ENCODE measurements at places on chromosomes 7 and 10.

GRCh38 chr7:32680259-32681173, 185.2 kb downstream of the AVL9 start:
- peak; percentile 89 for DNase-seq

DNA sequence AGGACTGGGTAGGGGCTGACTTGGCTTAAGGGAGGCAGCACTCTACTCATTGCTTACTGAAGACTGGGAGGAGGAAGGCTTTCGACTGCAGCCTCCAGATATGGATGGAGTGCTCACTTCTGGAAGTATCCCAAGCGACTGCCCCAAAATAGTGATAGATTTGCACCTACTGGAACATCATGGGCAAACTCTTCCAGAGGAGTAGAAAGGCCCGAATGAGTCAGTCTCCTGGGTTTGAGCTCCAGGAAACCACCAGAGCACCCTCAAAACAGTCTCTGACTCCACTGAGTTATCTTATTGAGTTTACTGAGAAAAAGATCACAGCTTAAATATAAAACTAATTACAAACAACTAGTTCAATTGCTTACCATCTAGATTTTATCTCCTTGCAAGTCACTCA, 37.2 kb upstream of the PDLIM1 start:
- no peak for DNase-seq

- DNase-seq: no peak
Observed at GRCh38 chr10:131148270-131148669, 163.3 kb downstream of the TCERG1L start.

- DNase-seq: peak; percentile 85
Observed at GRCh38 chr10:133274751-133275683, 1.7 kb downstream of the ADAM8 start.

- DNase-seq: no peak
Observed at GRCh38 chr10:61987951-61988379, 86.5 kb downstream of the ARID5B start.

- no peak for DNase-seq
Observed at GRCh38 chr10:5506751-5507648, 7.6 kb upstream of the CALML5 start.

DNA sequence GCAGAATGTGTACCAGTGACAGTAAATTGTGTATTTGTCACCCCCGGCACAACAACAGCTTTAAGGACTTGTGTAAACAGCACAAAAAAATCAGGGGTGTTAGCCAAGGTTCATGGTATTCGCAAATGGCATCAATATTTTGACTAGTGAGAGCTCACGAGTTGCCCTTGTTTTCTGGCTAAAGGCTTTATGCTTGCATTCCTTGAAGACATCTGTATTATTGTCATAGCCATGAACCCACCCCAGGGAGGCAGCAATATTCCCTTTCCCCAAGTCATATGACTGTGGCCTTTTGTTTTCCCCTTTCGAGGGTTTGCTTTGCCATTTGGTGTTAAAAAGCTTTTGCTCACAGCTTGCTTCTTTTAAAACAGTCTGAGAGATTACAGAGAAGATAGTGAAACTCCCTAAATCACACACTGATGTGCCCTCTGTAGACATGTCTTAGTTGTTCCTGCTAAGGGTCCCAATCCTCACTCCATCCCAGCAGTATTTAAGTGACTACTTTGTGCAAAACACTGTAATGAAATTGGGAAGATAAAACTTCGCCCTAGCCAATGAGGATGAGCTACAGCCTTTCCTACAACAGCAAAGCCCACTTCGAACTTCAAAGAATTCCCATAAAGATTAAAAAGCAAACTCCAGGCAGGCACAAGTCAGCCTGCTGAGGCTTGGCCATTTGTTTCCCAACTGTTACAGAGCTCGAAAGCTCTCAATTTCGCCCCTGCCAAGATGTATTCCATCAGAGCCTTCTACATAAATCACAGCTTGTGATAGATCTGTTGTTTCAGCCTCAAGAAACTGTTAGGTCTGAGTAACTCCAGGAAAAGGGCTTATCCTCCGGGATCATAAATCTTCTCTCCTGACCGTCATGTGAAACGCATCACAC, 172.3 kb downstream of the ADAM12 start:
- DNase-seq: no peak

DNA sequence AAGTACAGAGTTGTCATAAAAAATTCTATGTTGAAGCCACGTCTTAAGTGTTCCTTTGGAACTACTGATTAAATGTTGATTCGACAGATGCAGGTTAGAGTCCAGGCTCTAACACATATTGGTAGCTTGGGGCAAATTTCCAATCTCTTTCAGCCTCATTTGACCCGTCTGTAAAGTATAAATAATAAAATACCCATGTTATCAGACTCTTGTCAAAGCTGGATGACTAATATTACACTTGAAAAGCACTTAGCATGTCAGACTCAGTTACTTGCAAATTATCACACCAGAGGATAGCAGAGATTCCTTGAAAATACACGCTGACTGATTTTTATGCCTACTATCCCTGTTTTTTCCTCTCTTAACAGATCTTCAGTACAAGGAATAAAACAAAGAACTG, 18.1 kb upstream of the MACC1 start:
- DNase-seq: no peak

DNA sequence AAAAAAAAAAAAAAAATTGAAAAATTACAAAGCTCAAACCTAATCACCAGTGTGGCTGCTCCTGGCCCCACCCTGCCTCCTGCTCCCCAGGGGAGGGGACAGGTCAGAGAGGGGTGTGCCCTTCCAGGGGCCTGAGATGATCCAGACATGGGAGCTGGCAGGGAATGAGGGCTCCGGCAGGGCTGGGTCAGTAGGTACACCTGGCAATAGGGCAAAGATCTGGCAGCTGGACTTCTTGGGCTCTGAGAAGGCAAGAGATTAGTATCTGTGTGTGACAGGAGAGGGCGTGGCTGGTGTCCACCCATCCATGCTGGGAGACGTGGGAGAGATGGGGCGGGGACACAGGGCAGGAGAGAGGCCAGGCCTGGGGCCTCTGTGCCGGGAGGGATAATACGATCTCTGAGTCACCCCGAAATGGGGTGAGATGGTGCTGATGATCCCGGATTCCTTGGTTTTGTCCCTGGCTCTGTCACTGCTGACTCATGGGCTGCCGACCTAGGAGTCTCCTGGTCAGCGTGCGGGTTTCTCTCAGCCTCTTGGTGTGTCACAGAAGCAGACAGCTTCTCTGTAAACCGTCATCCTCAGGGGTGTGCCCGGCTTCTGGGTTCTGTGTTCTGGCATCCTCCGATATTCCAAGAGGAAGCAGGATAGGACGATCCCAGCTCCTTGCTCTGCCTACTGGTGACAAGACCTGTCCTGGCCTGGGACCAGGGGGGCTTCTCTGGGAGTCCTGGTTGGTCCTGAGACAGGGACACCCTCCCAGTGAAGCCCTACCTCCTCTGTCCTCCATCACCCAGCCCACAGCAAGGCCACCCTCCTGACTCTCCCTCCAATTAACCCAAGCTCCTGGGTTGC, 8.2 kb upstream of the CLDN4 start:
- peak; percentile 98 for DNase-seq

- no peak for DNase-seq
Observed at GRCh38 chr7:134942690-134943466, 43.4 kb upstream of the AGBL3 start.

- peak; percentile 31 for DNase-seq
Observed at GRCh38 chr10:85149766-85150165, 821.4 kb downstream of the CCSER2 start.

DNA sequence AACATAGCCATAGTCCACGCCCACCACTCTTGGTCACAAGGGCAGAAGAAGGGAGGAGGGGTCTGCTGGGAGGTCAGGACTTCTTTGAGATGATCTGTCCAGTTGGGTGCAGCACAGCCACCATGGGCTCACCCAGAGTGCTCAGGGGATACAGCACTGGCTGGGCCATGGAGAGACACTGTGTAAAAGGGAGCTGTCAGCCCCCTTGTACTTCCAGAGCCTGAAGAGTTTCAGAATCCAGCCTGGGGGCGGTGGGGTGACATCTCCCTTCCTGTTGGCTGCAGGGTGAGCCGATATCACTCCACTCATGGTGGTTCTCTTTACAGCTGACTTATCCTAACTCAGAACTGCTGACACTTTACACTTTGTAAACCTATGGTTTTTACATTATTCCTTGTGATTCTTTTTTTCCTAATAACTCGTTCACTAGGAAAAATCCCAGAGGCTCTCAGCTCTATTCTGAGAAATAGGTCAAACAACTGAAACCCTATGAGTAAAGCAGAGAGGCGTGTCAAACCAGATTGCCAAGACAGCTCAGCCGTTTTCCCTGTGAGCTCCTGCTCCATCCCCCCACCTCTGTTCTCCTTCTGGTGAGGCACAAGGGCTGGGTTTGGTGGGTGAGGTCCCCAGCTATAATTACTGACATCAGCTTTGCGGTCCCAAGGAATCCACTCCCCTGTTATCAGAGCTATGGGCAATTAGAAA, 3.2 kb upstream of the MRPS24 start:
- DNase-seq: no peak

DNA sequence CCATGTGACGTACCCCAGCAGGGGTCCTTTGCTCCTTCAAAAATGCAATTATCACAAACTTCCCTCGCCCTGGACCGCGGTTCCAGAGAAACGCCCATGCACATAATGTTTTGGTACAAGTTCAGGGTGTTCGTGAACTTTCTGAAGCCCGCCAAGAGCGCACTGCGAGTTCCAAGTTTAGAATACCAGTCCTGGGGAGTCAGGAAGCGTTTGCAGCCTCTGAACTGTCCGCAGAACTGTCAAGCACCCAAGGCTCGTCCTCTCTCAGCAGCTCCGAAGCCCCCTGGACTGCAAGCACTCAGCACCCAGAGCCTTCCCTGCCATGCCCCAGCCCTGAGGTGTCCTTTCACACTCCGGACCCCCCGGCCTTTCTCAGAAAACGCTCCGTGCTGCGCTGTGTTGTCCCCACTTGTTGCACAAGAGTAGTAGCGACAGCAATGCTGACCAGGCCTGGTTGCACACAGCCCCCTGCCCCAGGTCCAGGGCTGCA, 30.3 kb downstream of the CALML3 start:
- DNase-seq: no peak

GRCh38 chr10:30988831-30989435, 42.7 kb downstream of the ZNF438 start:
- no peak for DNase-seq

DNA sequence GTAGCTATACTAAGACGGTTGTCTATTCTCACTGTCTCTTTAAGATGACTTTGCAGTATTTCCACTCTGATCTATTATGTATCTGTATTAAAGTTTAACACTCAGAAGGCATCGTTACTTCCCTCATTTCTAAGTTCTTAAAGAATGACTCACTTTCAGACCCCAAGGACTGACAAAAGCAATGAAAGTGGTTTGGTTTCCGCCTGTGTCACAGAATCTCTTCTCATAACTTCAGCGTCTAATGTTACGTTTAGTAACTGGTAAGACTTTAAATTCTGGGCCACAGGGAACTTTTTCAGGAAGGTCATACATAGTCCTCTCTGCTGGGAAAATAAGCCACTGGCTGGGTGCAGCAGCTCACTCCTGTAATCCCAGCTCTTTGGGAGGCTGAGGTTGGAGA, 892.0 kb upstream of the AUTS2 start:
- DNase-seq: no peak

DNA sequence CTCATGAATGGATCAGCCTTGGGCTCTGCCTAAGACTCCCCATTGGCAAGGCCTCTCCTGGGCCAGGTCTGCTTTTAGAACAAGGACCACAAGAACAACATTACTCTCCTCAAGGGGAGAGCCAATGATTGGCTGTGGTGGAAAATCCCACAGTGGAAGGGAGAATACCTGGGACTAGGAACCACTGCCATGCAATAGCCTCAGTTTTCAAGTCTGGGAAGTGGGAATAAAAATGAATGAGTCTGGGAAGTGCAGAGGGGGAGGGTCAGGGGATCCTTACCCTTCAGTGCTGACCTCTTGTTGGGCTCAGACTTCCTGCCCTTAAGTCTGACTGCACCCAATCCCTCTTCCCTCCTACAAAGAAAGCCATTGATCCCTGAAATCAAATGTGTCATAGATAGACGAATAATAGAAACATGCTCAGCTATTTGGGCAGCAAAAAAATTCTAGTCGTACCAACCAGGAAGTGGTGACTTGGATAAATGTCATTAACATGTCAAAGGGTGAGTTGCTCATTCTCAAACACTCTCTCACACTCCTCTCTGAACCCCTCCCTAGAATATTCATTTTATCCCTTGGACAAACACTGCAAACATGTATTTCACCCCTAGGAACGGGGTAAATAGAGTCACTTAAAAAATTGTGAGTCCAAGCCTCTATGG, 123.6 kb downstream of the SH3PXD2A start:
- no peak for DNase-seq

- DNase-seq: no peak
Observed at GRCh38 chr10:69828144-69828870, 26.6 kb downstream of the COL13A1 start.

GRCh38 chr10:92839191-92840085, 8.9 kb upstream of the EXOC6 start:
- DNase-seq: peak; percentile 67

DNA sequence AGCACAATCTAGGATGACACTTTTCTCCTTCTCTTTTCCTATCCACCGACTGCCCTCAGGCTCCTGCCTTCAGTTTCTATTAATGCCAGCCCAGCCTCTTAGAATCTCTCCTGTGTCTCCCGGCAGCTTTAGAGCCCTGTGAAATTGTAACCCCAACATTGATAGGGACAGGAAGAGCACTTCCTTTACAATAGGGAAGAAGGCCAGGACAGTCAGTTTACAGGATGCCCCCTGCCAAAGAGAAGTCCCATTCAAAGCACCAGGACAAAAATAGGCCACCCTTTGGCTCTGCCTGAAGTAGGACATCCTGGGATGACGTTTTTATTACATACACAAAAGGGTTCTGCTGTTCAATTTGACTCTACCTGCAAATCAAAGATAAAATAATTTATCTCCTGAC, 64.7 kb upstream of the ANK3 start:
- no peak for DNase-seq

DNA sequence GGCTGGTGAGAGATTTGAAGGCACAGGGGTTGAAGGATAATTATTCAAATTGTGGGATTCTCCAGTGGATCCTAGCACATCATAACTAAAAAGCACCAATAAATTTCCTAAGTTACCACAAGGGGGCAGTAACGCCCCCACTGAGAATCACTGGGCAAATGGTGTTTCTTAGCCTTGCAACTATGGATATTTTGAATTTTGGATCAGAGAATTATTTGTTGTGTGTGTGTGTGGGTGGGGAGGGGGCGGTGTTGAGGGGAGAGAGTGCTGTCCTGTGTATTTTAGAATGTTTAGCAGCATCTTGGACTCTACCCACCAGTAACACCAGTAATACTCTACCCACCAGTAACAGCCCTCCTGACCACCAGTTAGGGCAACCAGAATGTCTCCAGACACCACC, 63.3 kb upstream of the PRKG1 start:
- DNase-seq: no peak

- DNase-seq: no peak
Observed at GRCh38 chr7:29486191-29486700, 77.4 kb upstream of the PRR15 start.

GRCh38 chr7:121442845-121443244, 46.7 kb upstream of the FAM3C start:
- no peak for DNase-seq

DNA sequence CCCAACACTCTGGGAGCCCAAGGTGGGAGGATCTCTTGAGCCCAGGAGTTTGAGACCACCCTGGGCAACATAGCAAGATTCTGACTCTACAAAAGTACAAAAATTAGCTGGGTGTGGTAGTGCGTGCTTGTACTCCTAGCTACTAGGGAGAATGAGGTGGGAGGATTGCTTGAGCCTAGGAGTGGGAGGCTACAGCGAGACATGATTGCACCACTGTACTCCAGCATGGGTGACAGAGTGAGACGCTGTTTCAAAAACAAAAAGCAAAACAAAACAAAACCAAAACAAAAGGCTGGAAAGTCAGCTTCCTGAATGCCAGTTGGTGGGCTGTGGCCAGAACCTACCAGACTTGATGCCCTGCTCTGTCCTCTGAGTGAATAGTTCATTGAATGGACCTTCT, 242.8 kb downstream of the PHTF2 start:
- no peak for DNase-seq

Data from trophoblast cell (in vitro differentiated cells and primary cell).